ENCODE measurements at places on chromosomes 16 and 17. TPM values are rescaled to one million over a fixed set of nuclear protein-coding genes. Genes with fewer than 3 reads are reported as not detected.

- DNase-seq = no peak
Measured at GRCh38 chr16:10098991-10099390, 83.2 kb downstream of the GRIN2A start.

GRCh38 chr16:83031524-83031923, 404.8 kb downstream of the CDH13 start:
- no peak for DNase-seq

DNA sequence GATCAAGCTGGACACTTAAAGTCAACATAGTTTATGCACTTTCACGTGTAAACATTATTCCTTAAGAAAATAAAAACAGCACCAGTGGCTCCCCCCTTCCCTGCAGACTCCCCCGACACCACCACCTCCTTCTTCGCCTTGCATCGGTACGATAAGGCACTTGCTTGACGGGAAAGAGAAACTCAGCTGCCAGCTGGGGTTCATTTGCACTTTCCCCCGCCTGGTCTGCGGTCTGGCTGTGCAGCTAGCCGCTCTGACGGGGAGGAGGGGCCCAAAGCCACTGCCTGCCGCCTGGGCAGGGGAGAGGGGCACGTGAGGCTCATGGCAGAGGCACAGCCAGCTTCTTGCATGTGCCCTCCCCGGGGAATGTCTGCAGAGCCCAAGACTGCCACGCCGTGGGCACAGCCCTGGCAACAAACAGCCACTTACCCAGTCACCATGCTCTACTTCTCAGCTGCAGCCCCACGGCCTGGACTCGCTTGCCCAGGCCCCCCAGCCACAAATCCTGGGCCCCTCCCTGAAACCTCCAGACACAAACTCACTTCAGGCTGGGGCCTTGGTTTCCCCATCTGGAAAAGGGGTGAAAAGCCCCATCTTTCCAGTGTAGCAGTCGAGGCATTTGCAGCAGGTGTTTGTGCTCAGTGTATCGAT, 16.5 kb upstream of the PRM1 start:
- DNase-seq = peak; percentile 90

GRCh38 chr17:79754370-79754769, 23.6 kb upstream of the CBX2 start:
- DNase-seq = no peak

TOP3A gene
- 27.8 TPM for total RNA-seq

Data from aorta (tissue), 5 donors.